Cortex of kidney (tissue), 1 donor: ENCODE measurements at places on chromosomes 5 and 9.

DNA sequence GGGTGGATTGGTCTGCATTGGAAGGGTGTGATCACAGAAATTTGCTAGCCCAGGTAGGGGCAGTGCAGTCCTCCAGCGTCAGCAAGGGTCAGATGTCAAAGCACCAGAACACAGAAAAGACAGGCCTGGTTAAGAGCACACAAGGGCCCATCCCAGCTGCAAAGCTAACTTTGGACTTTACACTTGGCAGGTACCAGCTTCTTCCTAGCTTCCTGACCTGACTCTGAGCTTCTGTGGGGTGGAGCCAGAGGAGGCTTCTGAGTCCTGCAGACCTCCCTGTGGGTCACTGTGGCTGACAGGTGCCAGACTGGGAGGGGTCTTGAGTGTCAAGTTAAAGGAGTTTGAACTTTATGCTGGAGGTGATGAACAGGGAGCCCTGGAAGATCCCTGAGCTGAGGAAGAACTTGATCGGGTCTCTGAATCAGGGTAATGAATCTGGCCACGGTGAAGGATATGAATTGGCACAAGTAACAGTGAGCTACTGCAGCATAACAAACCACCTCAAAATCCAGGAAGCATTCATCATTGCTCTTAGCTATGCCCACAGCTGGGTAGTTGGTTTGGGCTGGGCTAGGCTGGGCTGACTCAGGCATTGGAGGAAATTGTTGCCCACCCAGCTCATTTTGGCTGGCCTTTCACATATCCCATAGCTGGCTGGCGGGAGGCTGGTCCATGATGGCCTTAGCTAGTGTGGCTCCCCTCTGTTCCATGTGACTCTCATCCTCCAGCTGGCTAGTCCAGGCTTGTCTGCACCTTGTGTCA, 63.4 kb downstream of the BARX1 start:
- DNase-seq, result no peak

- DNase-seq, result no peak
These were observed 170.0 kb downstream of the PAPPA start for GRCh38 chr9:116323571-116323970.

GRCh38 chr5:172716796-172717313, 54.1 kb downstream of the DUSP1 start:
- no peak for DNase-seq

DNA sequence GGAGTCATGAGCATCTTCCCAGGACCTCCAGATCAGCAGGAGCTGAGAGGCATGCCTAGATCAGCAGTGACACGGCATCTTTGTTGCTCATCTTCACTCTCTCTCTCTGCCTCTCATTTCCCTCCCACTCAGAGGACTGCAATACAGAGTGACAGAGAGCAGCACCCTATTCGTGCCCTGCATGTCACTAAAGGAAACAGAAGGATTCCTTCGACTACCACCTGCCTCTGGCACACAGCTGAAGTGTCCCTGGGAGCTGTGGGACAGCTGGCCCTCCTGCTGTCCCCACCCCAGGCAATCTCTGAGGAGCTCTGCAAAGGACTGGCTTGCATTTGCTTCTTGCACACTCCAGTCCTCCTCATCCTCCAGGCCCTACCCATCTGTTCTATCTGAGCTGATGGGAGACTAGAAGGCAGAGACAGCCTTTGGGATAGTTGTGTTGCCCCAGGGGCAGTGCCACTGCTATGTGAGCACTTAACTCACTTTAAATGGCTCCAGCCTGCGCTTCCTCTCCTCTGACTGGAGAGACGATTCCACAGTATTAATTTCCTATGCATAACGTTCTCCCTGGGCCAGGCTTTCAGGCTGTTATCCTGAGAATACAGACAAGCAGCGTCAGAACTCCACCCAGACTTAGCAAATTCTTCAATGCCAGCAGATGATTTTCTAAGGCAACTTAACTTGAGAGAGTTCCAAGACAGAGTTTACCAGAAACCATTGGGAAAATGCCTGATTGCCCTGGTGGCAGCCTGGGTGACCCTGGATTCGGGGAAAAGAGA, 167.6 kb upstream of the MAP1B start:
- no peak for DNase-seq

GRCh38 chr5:54324651-54325271, 14.4 kb upstream of the ARL15 start:
- DNase-seq, result no peak

- DNase-seq, result no peak
These were observed 127.9 kb downstream of the PIK3R1 start for GRCh38 chr5:68343421-68343826.

DNA sequence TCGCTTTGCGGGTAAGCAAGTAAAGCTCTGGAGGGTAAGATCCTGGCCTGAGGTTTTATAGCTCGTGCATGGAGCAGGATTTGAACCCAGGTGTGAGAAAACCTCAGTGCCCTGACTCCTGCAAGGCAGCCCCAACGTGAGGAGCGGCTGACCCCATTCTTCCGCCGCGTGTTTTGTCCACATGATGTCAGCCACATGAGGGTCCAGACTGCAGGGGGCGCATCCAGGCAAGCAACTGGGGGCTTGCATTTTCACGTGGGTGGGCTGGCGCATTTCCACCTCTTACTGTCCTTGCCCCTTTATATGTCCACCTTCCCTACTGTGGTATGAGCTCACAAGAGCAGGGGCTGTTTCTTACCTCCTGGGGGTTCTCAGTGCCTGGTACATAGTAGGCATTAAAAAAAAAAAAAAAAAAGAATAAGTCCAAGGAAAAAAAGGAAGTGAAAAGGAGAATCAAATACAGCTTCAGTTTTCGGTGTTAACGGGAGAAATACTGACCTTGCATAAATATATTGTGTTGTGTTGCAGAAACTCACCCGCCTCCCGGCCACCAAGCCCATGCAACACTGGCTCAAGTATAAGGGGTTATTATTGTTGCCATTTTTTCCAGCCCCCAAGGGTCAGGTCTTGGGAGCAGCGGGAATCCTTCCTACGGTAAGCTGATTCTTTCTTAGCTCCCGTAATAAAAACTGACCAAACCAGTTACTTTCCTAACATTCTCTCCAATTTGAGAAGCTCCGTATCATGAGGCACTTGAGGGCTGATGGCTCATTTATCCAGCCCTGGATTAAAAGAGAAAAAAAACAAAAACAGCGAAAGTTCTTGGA, 15.0 kb downstream of the TLX3 start:
- no peak for DNase-seq

DNA sequence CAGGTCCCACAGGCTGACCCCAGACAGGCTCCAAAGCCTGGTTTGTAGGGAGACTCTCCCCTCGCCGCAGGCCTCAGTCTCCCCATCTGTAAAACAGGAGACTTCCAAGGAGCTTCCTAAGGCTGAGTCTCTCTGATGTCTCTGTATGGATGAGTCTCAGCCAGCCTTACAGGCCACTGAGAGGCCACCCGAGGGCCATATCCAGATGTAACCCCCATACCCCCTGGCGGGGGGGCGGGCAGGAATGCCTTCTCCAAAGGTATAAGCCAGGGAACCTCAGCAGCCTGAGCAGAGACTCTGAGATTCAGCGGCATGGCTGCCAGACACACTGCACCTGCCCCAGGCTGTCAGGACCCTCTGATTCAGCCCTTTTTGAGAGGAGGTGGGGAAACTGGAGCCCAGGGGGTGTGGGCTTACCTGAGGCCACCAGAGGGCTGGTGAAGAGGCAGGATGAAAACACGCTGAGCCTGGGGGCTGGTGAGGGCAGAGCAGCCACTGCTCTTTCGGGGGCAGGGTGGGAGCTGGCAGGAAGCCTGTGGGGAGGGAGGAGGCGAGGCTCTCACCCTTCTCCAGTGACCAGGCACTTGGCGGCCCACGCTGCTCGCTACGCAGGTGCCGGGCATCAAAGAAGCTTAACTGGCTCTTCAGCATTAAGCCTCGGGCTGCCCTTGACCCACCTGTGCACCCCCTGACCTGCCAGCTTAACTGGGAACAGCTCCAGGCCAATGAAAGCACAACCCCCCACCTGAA, 5.5 kb upstream of the SUSD3 start:
- no peak for DNase-seq
